Fibroblast of pulmonary artery (primary cell): ENCODE measurements at places on chromosomes 16 and 17.

DNA sequence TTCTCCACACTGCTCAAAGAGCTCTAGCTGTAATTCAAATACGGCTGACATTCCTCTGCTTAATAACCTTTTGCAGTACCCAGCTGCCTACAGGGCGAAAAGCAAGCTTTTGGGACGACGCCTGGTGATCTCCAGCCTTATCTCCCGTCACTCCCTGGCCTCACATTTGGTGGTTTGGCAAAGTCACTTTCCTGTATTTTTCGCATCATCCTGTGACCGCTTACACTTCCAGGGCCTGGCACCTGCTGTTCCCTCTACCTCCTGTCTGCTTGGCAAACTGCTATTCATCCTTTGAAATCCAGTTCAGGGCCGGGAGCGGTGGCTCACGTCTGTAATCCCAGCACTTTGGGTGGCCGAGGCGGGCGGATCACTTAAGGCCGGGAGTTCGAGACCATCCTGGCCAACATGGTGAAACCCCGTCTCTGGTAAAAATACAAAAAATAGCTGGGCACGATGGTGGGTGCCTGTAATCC is 2.7 kb upstream of the BHLHA9 start:
- peak; percentile 22 for DNase-seq

- DNase-seq = no peak
Observed at GRCh38 chr17:76394166-76394565, 9.8 kb downstream of the SPHK1 start.

- DNase-seq = no peak
Observed at GRCh38 chr16:46807336-46807735, 23.6 kb downstream of the C16orf87 start.

DNA sequence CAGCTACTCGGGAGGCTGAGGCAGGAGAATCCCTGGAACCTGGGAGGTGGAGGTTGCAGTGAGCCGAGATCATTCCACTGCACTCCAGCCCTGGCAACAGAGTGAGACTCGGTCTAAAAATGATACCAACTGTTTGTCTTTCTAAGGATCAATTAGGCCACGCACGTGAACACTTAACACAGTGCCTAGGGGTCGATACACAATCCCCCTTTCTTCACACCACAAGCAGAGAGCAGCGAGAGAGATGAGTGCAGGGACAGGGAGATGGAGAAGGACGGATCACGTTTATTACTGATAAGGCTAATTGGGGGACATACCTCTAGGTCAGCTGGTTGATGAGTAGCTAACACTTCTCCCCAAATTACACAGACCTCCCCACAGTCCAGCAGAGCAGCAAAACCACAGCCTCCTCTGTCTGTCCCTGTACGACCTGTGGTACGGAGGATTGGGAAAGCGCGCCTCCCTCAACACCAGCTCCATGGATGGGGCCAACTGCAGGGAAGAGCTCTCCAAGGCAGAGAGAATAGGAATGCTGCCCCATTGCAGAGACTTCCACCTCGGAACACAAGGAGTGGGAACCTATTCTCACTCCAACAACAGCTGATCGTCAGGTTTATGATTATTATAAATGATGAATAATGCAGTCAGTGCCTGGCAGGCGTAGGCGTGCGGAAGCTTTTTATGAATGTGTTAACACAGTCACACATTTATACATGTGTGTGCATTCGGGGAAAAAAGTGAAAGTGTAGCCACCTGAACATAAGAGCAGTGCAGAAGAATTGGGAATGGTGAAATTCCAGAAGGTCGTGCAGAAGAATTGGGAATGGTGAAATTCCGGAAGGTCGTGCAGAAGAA is 155.1 kb downstream of the C16orf95 start:
- DNase-seq = no peak

- DNase-seq = no peak
Observed at GRCh38 chr16:57528499-57529390, 7.6 kb downstream of the CCDC102A start.

GRCh38 chr16:80587071-80587470 is 46.3 kb downstream of the DYNLRB2 start:
- DNase-seq = no peak

DNA sequence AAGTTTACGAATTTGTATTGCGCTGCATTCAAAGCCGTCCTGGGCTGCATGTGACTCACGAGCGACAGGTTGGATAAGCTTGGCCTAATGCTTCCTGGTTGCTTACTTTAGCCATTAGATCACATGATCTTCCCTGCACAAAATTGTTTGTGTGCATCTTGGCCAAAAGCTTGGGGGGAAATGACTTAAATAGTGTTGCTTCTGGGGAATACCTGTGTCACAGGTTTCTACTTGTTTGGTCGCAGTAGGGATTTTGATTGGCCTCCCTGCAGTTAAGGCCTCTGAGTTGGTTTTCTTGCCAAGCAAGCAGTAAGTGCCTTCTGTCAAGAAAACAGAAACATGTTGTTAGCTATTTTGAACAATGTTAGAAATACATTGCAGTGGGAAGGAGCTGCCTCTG is 39.6 kb upstream of the DUSP14 start:
- DNase-seq = no peak

DNA sequence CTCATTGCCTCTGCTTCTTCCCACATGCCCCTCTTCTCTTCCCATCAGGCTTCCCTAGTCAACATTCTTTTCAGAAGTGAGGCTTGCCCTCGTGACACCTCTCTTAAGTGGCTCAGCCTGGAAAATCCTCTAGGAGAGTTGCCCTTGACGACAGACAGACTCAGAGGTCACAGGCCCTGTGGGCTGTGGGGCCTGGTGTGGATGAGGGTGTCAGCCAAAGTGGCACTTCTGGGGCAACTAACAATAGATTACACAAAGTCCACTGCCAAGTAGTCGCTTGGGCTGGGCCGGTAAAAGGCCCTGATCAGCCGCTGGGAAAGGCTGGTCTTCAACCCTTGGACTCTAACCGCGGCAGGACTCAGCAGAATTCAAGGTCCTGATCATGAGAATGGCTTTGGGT is 33.7 kb upstream of the METTL16 start:
- DNase-seq = no peak

- DNase-seq = no peak
Observed at GRCh38 chr16:67112591-67113399, 3.1 kb downstream of the PHAF1 start.

GRCh38 chr17:63542942-63543821 is 7.1 kb upstream of the DCAF7 start:
- no peak for DNase-seq

GRCh38 chr16:30459456-30459855 is 13.1 kb upstream of the ITGAL start:
- no peak for DNase-seq

GRCh38 chr16:87956365-87957231 is 5.4 kb downstream of the BANP start:
- DNase-seq = peak; percentile 76

- no peak for DNase-seq
Observed at GRCh38 chr17:32591405-32591804, 104.6 kb downstream of the CDK5R1 start.
